Mesendoderm (in vitro differentiated cells): ENCODE measurements at places on chromosomes 12 and 14.

DNA sequence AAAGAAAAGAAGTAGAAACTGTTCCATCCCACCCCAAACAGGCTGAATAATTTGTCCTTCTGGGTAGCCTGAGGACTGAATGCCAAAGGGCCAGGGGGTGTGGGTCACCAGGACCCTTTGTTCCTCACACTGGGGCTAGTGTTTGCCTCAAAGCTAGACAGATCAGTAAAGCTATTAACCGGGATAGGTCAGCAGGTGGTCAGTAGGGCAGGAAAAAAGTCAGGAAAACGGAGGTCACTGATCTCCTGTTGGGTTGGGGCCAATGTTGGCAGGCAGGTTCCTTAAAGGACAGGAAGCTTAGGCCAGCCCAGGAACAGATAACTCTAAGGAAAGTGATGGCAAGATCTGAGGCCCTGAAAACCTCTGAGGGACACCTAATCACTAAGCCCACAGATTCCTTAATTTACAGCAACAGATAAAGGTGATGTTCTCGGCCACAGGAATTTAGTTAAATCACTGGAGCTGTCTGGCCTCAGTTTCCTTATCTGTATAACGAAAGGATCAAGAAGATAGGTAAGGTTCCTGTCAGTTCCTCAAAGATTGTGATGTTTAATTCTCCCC, 22.7 kb upstream of the TMPO start:
- DNase-seq: peak; percentile 93

GRCh38 chr14:35747379-35747778, 61.7 kb downstream of the RALGAPA1 start:
- DNase-seq: peak; percentile 6

DNA sequence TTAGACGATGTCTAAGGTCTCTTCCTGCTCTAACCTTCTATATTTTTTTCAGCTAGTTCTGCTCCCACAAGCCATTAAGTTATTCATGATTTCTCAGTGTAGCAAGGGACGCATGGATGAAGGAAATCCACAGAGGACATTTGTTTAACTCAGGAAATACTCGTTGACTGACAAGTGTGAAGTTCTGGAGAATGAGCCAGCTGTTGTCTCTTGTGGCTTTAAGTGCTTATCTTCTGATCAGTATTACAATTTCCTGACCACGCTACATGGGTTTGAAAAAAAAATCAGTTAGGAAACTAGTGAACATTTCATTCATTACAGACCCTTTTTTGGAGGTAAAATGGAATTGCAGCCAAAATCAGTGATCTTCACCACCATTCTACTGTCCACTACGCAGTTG, 53.1 kb downstream of the GUCY2C start:
- DNase-seq: no peak

GRCh38 chr14:66066981-66067776, 419.0 kb upstream of the CCDC196 start:
- no peak for DNase-seq

DNA sequence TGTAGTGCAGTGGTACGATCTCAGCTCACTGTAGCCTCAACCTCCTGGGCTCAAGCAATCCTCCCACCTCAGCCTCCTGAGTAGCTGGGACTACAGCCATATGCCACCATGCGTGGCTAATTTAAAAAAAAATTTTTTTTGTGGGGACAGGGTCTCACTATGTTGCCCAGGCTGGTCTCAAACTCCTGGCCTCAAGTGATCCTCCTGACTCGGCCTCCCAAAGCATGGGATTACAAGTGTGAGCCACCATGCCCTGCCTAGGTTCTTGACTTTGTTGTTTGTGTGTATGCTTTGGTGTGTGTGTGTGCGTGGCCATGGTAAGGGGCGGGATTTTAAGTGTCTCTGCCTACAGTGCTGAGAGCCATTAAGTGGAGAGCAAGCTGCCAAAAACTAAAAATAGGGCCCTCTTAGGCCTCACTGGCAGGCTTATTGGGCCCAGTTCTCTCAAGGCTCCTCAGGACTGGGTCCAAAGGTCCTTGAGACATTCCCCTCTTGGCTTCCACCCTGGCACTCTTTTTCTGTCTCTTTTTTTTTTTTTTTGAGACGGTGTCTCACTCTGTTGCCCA, 5.1 kb downstream of the COX14 start:
- DNase-seq: no peak

DNA sequence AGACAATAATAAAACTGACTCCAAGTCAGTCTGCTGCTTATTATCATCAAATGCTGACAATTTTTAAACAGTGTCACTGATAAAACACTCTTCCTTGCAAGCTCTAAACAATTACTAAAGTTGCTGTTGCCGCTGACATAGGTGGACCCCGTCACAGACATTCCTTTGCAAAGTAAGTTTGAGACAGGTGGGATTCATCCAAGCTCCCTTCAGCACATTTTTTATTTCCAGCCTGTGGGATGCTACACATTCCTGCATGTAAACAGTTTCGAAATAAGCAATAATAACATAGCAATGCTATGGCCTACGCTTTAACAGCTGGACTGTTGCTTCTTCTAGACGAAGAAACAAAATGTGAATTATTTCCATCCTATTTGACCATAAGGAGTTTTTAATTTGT, 85.4 kb upstream of the HIF1A start:
- DNase-seq: no peak

- no peak for DNase-seq
Measured at GRCh38 chr12:15240898-15241297, 19.7 kb upstream of the RERG start.

GRCh38 chr14:35261774-35262173, 30.4 kb upstream of the PSMA6 start:
- peak; percentile 5 for DNase-seq

GRCh38 chr14:88129306-88130056, 124.5 kb downstream of the GPR65 start:
- peak; percentile 44 for DNase-seq

DNA sequence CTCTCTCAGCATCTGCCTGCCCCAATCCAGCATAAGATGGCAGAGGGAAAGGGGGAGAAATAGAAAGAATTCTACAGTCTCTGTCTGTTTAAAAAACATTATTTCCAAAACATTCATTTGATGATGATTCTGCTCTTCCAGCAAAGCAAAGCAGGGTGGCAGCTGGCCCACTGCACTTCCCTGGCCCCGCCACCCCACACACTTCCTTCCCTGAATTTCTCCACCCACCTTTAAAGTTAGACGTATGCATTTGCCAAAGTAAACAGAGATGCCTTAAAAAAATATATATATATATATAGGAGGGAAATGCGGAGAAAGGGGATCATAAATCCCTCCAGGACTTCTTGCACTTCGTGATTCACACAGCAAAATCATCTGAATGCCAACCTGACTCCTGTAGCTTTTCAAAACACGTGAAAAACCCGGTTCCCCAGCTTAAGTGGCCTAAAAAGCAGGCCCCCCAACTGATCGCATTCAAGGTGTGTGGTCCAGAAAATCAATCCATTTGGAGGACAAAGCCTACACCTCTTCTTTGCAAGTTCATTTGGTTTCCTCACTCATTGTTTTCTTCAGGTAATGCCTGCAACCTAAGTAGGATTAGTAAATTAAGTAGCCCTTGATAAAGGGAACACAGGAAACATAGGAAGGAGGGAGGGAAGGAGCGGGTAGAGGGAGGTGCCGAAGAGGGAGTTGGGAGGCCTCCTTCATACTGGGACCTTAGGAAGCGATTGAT, 68.8 kb downstream of the LLPH start:
- DNase-seq: peak; percentile 85

DNA sequence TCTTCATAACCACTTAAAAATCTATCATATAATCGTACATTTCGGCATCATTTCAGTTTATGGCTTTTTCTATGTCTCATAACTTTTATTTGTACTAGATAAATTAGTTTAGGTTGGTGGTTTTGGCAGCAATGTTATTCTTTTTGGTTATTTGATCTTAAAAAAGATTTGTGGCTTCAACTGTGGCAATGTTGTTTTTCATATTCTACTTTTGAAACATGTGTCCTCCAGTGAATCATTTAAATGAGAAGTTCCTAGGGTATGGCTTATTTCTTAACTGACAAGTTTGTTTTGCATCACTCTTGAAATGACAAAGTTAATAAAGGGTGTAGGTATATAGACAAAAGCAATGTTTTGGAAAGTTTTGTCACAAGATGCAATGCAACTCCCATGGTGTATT, 11.1 kb upstream of the KITLG start:
- no peak for DNase-seq

DNA sequence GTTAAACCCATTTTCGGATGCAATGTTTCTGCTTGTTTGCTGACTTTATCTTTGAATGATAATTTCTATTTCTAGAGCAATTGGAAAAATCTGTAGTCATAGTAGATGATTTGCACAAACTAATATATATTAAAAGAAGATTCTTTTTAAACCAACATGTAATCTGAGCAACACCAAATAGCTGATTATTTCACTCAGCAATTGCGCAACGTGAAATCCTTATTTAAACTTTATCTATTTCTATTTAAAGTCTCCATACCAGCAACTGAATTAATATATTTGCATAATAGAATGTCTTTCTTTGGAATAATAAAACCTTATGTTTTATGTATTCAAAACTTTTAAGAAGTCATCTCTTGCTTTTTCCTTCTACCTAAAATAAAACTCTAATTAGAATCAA, 1132.4 kb downstream of the FLRT2 start:
- no peak for DNase-seq

DNA sequence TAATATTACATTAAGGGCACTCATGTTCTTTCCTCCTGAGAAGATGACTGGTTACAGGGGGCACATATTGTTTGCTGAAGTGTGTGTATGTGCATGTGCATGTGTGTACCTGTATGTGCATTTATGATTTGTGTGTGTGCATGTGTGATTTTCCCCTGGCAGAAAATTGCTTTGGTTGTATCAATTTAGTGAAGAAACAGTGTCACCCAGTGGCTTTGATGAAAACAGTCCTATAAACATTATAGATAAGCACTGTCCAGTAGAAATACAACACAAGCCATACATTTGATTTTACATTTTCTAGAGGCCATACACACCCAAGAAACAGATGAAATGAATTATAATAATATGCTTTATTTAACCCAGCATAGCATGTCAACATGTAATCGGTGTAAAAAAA, 8.6 kb downstream of the PDE3A start:
- DNase-seq: peak; percentile 5

DNA sequence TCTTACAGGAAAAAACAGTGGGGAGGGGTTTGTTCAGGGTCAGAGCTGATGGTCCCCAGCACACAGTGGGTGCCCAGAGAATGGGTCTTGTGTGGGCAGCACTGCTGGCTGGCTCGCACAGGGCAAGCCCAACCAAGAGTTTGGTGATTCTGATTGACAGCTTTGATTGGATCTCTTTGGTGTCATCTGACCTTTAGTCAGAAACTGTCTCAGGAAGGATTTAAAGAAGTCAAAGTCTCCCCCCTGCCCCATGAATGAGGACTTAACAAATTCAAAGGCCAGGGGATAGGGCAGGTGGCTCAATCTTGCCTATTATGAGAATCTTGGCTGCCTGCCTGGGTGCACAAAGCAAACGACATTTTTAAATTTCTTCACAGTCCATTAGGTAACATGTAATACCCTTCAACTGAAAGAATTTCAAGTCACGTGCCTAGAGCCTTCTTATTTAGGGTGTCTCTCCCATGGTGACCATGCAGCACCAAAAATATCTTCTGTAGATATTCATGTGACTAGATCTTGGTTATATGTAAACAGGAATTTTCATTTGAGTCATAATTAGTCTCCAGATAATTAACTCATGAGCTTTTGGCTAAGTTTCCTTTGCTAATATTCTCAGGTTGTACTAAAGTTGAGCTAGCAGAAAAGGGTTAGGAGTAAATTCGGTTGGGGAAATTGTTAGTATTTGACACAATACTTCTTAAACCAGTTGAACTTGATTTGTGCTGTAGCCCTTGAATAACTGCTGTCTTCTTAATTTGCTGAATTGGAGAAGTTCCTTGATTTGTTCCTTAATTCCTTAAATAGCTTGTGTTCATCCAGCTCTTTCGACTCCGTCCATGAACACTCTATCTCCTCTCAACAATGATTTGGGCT, 54.5 kb upstream of the HECTD1 start:
- no peak for DNase-seq

GRCh38 chr14:92259613-92260357, 63.2 kb upstream of the SLC24A4 start:
- DNase-seq: no peak

- DNase-seq: no peak
Measured at GRCh38 chr14:54711812-54712464, 145.0 kb downstream of the SAMD4A start.

DNA sequence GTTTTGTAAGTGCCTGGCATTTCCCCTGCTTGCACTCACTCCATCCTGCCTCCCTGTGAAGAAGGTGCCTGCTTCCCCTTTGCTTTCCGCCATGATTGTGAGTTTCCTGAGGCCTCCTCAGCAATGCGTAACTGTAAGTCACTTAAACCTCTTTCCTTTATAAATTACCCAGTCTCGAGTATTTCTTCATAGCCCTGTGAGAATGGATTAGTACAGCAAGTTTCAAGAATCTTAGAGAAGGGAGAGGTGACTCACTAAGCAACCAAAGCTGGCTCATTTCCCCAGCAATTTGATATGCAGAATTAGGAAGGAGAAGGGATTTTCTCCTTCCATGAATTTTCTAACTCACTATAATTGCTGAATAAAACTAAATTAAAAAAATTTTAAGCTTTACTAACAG, 251.0 kb upstream of the FOXG1 start:
- no peak for DNase-seq

- DNase-seq: no peak
Measured at GRCh38 chr12:130920723-130921381, 32.9 kb upstream of the ADGRD1 start.

- DNase-seq: peak; percentile 39
Measured at GRCh38 chr12:56947633-56948456, 9.6 kb downstream of the RDH16 start.

- peak; percentile 40 for DNase-seq
Measured at GRCh38 chr14:79011091-79011919, 841.1 kb downstream of the NRXN3 start.
